ENCODE measurements at places on chromosomes 12 and 14. TPM values are rescaled to one million over a fixed set of nuclear protein-coding genes. Genes with fewer than 3 reads are reported as not detected.

DNA sequence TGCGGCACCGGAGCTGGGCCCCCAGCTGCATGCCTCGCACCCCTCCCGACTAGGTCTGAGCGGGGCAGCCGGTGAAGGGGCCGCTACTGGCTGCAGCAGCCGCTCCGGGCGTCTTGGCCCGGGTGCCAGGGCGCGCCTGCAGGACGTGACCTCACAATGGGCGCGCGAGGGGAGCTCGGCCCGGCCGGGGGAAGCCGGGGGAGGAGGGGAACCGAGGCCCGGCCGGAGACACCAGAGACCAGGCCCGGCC, 353 bp downstream of the BAG5 start:
- peak; percentile 52 for DNase-seq

- no peak for DNase-seq
Measured at GRCh38 chr14:95185767-95186392, 28.6 kb upstream of the DICER1 start.

- no peak for DNase-seq
Measured at GRCh38 chr12:45928309-45928708, 62.1 kb downstream of the SCAF11 start.

- DNase-seq, result no peak
Measured at GRCh38 chr12:102879144-102879763, 37.8 kb downstream of the PAH start.

DNA sequence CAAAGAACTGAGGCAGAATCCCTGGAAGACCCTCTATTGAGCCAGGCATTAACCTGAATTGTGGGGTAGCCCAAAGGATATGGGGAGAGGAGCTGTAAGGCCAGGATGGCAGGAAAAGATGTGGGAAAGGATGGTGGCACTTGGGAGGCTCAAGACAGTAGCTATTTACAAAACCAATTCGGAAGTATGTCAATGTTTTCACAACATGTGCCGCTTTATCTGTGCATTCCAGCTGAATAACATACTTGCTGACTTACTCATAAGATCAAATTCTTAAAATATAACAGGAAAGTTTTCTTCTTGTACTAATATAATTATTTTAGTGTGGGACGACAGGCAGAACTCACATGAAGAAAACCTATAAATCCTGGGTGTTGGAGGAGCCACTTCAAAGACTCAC, 10.6 kb downstream of the BBS10 start:
- DNase-seq, result no peak

- no peak for DNase-seq
Measured at GRCh38 chr12:32365473-32366064, 33.8 kb upstream of the FGD4 start.

SPTB gene
- 94.6 TPM for total RNA-seq

TRIM9 gene
- total RNA-seq, result 0.59 TPM

DNA sequence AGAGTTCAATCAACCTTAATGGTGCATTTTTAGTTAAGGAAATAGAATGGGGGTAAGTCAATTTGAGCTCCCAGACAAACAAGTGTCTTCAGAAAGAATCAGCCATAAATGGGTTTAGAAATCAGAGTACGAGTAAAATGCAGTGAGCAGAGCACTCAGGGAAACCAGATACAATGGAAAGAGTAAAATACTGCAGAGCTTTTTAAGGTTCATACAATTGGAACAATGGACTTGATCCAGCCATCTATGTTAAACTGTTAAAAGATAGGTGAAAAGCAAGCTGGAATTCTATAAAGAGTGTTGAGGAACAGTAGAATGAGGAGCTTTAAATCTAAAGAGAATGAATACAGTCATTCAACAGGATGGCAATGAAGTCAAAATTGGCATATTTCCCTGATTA, 23.8 kb upstream of the PCNX4 start:
- DNase-seq, result no peak

Data from heart right ventricle (tissue), 16 donors.